ENCODE measurements at places on chromosomes 11 and 22. TPM values are rescaled to one million over a fixed set of nuclear protein-coding genes. Genes with fewer than 3 reads are reported as not detected.

DNA sequence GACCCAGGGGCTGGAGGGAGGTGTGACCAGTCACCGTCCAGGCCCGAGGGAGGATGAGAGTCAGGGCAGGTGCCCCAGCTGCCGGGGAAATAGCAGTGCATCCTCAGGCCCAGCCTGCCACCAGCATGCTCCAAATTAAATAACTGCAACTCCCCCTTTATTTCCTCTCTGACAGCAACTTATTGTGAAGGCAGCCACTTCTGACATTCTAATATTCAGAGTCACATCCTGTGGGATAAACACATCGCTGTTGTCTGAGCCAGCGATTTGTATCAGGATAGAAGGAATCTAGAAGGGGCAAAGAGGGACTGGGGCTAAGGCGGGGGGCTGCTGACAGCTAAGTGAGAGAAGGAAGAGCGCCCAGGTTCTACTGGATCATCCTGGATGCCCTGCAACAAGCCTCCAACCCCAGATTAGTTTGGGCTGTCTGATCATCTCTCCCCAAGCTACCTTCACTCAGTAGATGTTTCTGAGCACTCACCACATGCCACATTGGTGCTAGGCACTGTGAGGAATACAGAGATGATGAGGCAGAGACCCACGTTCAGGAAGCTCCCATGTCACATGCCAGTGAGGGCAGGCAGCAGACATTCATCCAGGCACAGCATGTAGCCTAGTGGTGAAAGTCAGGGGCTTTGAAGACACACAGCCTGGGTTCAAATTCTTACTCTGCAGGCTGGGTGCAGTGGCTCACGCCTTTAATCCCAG, 214.1 kb downstream of the BUD13 start:
- DNase-seq = no peak

- no peak for DNase-seq
Observed at GRCh38 chr22:17974087-17974486, 50.3 kb downstream of the MICAL3 start.

The MPPED1 gene
- not detected for total RNA-seq

The USH1C gene
- not detected for total RNA-seq

- DNase-seq = no peak
Observed at GRCh38 chr11:67275606-67276409, 9.5 kb downstream of the GRK2 start.

DNA sequence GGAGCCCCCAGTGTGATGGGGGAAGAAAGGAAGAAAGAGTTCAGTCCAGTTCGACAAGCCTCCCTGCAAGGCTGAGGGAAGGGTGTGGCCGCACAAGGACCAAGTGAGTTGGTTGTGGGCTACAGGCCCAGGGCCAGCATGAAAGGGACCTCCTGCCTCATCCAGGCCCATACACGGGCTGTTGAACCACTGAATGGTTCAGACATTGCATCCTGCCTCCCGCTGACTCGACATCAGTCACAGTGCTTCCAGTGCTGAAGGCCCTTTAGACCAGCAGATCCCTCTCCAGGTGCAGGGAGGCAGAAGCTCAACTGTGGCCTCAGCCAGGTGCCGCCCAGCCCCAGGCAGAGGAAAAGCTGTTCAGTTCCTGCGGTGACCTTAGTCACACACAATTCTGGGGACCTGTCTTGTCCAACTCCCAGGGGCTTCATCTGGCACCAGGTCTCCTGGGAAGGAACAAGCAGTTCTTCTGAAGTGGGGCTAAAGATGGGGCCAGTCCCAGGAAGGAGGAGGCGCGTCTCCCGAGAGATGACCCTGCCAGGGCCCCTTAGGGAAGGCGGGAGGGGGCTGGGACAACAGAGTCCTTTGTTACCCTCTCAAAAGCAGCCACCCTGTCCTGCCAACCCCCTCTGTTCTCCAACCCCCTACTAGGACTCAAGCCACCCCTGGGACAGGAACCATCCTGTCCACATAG, 6.6 kb downstream of the ARRB1 start:
- no peak for DNase-seq
